ENCODE measurements at places on chromosomes 7 and 10.

- DNase-seq, result no peak
Measured at GRCh38 chr7:143008007-143008901, 18.7 kb downstream of the OR9A2 start.

DNA sequence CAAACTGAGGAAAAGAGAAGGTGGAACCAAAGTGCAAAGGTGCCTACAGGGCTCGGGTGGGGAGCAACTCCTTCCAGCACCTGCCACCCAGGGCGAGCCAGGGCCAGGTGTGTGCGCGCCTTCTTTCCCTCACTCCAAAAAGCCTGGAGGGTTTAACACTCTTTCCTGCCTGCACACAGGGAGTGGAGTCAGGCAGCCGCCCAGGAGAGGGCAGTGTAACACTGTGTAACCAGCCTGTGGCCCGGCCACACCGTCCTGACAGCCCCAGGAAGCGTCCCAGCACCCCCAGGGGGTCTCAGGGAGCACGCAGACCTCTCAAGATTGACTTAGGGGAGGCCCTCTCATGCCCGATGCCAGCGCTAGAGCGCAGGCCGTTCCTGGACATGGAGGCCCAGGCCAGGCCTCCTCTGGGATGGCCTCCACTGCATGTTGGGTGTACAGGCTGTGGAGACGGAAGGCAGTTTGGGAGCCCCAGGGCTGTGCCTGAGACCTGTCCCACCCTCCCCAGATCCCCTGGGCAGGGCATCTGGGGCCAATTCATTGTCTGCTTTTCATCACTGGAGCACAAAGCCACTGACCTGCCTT is 13.4 kb downstream of the BRI3 start:
- DNase-seq, result no peak

- no peak for DNase-seq
Measured at GRCh38 chr10:87706731-87707130, 47.1 kb downstream of the PAPSS2 start.

DNA sequence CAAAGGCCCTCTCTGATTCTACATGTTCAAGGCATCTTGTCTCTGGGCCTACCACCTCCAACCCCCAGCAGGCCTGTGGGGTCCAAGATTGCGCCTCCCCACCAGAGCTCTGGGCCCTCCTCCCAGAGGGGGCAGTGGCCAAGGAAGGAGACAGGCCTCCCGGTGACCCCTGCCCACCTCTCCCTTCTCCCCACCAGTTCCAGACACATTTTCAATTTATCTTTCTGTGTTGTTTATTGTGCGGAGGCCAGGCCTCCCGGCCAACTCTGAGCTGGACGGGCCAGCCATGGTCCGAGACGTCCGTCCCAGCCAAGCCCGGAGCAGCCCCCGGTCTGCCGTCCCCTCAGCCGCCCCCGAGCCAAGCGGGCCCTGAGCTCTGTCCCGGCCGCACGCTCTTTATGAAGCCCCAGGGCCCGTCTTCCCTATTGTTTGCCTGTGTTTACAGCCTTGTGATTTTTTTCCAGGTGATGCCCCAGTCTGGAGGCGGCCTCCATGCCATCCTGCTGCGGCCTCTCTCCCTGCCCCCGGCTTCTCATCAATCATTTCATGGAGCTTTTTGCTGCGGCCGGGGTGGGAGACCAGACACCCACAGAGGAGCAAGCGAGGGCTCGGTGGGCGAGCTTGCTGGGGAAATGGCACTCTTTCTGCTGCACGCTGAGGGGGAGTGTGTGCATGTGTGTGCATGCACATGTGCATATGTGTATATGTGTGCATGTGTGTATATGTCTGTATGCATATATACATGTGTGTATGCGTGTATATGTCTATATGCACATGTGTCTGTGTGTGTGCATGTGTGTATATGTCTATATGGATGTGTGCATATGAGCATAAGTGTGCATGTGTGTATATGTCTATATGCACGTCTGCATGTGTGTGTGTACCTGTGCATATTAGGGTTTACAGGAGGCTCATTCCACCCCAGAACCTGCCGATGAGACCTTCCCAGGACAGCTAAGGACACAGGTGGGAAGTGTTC is 52.7 kb upstream of the ELN start:
- DNase-seq, result no peak

DNA sequence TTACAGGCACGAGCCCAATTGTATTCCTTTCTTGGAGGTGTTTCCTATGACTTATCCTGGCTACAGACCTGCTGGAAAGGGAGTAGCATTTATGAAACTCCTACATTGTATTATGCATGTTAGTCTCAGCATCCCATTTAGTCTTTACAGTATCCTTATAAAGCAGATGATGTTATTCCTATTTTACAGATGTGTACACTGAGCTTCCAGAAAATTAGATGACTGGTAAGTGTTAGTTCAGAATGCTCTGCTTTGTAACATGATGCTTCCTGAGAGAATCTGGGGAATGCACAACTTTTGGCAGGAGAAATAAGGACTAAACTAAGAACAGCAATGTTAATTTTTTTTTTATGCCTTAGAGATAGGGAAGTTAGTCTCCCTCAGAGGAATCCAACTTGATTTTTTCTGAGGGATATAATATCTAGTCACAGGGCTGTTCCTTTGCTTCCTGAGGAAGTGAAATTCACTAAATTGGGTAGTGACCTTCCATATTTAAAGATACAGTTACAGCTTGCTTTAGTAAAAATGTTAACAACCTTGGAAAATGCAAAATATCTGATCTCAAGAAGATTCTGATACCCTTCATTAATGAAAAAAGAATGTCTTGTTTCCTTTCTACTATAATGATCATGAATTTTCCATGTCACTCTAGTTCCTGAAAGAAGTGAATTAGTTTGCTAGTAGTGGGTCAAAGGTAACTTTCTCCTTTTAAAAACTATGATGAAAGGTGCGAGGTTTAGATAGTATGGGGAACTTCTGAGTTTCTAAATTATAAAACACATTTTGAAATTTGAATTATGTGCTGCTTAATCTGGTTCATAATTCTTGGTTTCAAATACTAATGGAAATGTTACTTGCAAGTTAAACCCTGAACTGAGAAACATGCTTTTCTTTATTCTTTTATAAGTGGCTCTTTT is 194.0 kb upstream of the PRPS1L1 start:
- no peak for DNase-seq

- no peak for DNase-seq
Measured at GRCh38 chr7:66281678-66282590, 76.8 kb downstream of the TPST1 start.

- DNase-seq, result no peak
Measured at GRCh38 chr10:79385392-79385795, 38.1 kb downstream of the PPIF start.

- no peak for DNase-seq
Measured at GRCh38 chr7:100122568-100122967, 3.1 kb downstream of the CNPY4 start.

DNA sequence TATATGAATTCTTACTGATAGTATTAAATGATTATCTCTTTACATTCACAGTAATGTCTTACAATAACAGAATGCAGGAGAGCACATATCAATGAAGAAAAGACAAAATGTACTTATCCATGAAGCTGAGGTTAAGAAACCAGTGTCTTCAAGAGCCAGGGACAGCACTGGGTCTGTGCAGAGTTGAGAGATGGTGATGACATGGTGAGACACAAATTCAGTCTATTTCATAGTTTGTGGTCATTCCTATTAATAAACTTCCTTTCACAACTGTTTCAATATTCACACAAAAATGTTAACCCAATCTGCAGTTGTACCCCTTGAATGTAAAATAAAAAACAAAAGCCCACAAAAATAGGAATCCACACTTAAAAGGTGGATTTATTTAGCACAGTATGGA is 5.3 kb upstream of the MAGI2 start:
- DNase-seq, result no peak

GRCh38 chr10:131311661-131312477 is at the start of gene TCERG1L:
Gene TCERG1L, minus strand, starts transcription at chr10:131311721. Its CDS starts 86 bp downstream, at chr10:131311635.
- no peak for DNase-seq

GRCh38 chr7:37957221-37957970 is 37.0 kb downstream of the EPDR1 start:
- DNase-seq, result no peak

GRCh38 chr10:47058032-47058702 is 146.9 kb downstream of the PTPN20 start:
- DNase-seq, result no peak

DNA sequence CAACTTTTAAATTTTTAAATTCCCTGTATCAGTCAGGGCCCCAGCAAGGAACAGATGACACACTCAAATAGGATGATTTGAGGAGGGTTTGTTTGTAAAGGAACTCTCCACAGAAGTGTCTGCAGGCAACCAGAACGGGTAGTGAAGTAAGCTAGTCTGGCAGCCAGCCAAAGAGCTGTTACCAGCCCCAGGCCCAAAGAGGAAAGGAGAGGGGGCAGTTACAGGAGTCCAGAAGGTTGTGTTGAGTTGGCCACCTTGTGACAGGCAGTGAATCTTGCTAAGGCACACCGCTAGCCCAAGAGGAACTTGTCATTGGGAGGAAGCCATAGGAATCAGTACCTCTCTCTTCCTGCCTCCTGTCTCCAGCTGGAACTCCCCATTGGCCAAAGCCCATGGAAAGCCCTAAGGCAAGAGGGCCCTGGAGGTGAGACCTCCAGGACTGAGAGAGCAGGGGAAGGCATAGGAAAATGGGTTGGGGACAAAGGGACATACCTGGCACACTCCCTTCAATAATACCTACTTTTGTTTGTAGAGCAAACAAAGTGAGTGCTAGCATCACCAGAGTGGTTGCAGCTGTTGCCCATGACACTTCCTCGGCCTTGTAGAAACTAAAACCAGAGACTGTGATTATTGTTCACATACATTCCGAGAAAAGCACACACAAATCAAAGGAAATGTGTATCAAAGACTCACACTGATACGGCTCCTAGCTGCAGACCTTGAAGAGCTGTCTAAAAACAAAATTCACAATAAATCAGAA is 25.4 kb upstream of the GATAD1 start:
- no peak for DNase-seq

DNA sequence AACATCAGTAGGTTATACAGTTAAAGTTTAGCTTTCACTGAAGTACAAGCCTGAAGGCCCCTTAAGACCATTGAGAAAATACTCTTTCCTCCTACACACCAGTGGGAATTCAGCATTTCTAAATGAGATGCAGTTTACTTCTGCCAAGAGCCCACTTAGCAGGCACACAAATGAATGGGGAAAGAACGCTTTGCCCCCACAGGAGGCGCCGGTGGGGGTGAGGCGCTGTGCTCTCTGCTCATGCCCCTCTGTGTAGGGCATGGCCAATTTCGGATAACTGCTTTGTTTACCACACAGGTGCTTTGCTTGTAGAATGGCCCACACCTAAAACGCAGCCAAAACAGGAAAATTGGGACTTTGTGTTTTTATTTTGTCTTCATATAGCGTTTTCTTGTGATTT is 15.9 kb upstream of the LAT2 start:
- DNase-seq, result no peak

DNA sequence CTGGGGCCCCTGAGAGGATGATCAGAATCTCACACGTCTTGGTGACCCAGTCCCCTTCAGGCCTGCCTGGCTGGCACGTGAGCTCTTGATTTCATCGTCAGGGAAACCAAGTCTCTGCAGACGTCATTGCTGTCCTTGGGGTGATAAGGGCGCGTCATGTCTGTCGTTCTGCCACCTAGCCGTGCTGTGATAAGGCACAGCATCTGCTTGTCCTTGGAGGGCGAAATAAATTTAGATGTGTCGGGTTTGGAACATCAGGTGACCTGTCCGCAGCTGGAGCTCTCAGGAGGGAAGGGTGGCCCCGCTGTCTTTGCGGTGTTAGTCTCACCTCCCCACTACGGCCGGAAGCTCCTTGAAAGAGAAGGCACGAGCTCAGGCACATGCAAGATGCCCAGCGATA is 129.2 kb downstream of the GRK5 start:
- DNase-seq, result no peak

GRCh38 chr7:142587578-142588191 is 161.6 kb upstream of the PRSS1 start:
- no peak for DNase-seq

- no peak for DNase-seq
Measured at GRCh38 chr7:34158368-34159153, 253.2 kb downstream of the BMPER start.

DNA sequence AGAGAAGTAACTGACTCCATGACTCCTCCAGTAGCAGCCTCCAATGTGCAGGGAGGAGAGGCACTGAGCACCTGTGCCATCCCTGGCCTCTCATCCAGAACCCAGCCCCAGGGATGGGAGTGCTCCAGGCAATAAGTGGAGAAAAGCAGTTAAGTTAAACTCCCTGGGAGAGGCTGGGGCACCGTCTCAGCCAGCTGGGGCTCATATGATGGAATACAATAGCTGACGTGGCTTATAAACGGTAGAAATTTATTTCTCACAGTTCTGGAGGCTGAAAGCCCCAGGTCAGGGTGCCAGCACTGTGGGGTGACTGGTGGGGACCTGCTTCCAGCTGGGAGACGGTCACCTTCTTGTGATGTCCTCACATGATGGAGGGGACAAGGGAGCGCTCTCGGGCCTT is 94.7 kb downstream of the RAMP3 start:
- no peak for DNase-seq

DNA sequence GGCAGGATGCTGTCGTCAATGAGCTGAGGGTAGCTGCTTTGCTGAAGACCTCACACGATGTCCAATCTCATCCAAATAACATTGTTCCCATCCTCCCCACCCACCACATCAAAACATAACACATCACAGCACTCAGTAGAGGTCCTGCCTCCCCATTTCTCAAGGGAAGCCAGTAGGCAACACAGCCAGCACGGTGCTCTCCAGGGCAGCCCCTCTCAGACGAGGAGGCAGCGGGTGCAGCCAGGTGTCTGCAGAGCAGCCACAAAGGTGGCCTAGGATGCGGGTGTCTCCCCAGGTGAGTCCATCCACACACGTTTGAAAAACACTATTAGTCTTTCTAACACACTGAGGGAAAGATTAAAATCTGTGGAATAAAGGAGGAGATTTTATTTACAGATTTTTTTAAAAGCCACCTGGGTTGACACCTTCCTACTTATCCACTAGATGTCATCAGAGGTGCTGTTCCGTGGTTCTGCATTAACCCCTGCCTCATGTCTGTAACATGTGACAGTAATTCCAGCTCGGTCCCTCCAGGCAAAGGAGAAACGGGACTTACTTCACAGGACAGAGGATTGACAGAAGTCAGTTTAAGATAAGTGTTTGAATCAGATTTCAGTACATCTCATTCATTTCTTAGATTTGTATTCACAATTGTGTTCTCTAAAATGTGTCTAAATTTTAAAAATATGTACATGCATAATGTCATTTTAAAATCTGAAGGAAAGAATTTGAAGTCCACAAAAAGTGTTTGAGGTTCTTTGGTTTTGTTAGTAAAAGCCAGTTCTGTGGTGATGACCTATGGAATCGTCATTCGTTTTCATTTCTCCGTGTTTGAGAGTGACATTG is 68.0 kb downstream of the LANCL2 start:
- no peak for DNase-seq

- DNase-seq, result no peak
Measured at GRCh38 chr7:54833001-54833467, 74.0 kb upstream of the SEC61G start.

- no peak for DNase-seq
Measured at GRCh38 chr10:32943854-32944661, 14.0 kb downstream of the ITGB1 start.

Data from cortex of kidney (tissue), 1 donor.